ENCODE measurements at places on chromosomes 5 and 9. TPM values are rescaled to one million over a fixed set of nuclear protein-coding genes. Genes with fewer than 3 reads are reported as not detected.

The KCNV2 gene
- not detected for total RNA-seq

The GHR gene
- 0.53 TPM for total RNA-seq

The ANKS6 gene
- 66.5 TPM for total RNA-seq

The ZNF346 gene
- 18.4 TPM for total RNA-seq

The SPARC gene
- total RNA-seq, result 358 TPM

The C7 gene
- 1.4 TPM for total RNA-seq

The GPR21 gene
- not detected for total RNA-seq

The SLC34A3 gene
- total RNA-seq, result 0.13 TPM

The MEGF10 gene
- total RNA-seq, result 24.5 TPM

The BTNL9 gene
- 1.8 TPM for total RNA-seq

The MEIKIN gene
- not detected for total RNA-seq

The CNOT6 gene
- 41.0 TPM for total RNA-seq

The JAKMIP2 gene
- total RNA-seq, result 11.8 TPM

The CACNA1B gene
- 11.5 TPM for total RNA-seq

The ORM1 gene
- 7.2 TPM for total RNA-seq

The MAP3K1 gene
- 16.3 TPM for total RNA-seq

The COL27A1 gene
- total RNA-seq, result 36.9 TPM

The CDKN2B-AS1 gene
- 0.21 TPM for total RNA-seq

Measured in WTC11 (cell line).